Stimulated activated CD4-positive, alpha-beta T cell treated with anti-CD3 and anti-CD28 coated beads, Interleukin-2, amount 100 ng/mL, for 48 hours (primary cell): ENCODE measurements at places on chromosomes 7 and 10.

GRCh38 chr7:140877249-140877524 lies 47.5 kb downstream of the BRAF start:
- no peak for DNase-seq

- DNase-seq, result no peak
Measured at GRCh38 chr7:46859963-46860475, 721.9 kb downstream of the TNS3 start.

DNA sequence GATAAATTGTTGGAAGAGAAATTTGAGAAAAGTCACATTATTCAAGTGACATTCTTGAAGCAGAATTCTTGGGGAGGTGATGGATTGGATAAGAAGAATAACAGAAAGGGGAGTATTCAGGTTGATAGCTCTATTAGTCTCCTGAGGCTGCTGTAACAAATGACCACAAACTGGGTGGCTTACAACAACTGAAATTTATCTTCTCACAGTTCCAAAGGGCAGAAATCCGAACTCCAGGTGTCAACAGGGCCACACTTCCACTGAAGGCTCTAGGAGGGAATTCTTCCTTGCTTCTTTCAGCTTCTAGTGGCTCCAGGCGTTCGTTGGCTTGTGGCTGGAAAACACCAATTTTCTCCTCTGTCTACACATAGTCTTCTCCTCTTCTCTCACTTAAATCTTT lies 99.8 kb downstream of the TES start:
- no peak for DNase-seq

- DNase-seq, result no peak
Measured at GRCh38 chr7:110960811-110961210, 130.1 kb upstream of the LRRN3 start.

DNA sequence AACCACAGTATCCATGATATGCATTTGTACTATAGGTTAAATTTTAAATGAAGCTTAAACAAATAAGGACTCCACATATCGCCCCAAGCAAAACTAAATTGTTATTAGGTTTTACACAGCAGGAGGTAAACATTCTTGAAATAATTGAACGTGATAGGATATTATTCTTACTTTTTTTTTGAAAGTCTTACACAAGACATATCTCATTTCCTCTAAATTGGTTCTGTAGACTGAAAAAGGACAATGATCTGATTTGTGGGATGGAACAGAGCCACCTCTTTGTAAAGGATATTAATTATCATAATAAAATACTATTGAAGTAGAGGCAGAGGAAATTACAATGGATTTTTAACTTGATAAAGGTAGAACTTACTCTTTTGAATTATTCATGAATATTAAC lies 155.1 kb upstream of the SEMA3D start:
- no peak for DNase-seq

GRCh38 chr10:104333728-104334373 lies 4.4 kb downstream of the ITPRIP start:
- no peak for DNase-seq

- peak; percentile 59 for DNase-seq
Measured at GRCh38 chr7:138981332-138982203, at the start of gene KIAA1549. KIAA1549 (minus strand) TSS chr7:138981389; CDS start chr7:138981269, 120 bp downstream.

DNA sequence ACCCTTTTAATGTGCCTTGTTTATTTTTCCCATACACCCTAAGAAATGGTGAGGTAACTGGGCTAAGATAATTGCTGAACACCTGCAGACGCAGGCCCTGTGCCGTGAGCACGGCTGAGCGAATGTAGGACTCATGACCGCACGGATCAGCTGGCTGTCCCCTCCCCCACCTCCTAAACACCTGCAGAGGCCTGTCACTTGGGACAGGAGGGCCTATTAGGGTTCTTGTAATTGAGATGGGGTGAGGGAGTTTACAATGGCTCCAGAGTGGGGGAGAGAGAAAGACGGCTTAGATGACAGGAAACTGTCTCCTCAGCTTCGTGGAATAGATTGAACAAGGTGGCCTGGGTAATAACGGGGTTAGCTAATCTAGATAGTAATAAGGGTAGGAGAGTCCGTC lies 291.7 kb upstream of the HABP2 start:
- DNase-seq, result no peak

DNA sequence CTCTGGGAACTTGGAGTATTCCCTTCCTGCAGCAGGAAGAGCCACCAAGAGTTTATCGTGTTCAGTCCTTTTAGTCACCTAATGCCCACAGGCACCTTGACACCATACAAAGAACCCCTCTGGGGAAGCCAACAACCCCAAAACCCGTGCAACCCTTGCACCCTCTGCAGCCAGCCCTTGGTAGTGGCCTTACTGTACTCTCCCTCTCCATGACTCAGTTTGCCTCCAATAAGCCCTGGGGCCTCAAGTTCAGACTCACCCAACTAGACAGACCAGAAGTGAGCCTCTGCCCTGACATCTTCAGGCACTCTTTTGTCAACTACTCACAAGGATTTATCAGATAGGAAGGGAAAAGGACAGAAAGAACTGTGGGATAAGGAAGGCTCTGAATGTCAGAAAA lies 30.9 kb downstream of the KCNMA1 start:
- DNase-seq, result no peak

- no peak for DNase-seq
Measured at GRCh38 chr7:30142710-30143109, 7.9 kb downstream of the MTURN start.

DNA sequence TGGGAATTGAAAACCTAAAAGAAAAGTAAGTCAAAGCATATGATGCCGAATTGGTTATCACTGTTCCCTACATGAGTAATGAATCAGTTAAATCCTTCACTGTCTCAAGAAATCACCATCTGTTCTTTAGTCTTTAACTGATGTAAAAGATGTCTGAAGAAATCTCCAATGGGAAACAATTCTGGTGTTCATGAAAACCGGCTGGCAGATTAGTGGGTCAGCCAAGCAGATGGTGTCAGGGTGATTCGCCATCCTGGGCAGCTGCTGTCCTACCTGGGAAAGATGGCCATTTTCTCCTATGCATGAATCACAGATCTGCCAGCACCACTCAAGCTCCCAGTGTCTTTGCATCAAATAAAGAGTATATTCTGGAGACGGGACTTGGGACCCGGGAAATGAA lies 925.2 kb upstream of the GHITM start:
- DNase-seq, result no peak

DNA sequence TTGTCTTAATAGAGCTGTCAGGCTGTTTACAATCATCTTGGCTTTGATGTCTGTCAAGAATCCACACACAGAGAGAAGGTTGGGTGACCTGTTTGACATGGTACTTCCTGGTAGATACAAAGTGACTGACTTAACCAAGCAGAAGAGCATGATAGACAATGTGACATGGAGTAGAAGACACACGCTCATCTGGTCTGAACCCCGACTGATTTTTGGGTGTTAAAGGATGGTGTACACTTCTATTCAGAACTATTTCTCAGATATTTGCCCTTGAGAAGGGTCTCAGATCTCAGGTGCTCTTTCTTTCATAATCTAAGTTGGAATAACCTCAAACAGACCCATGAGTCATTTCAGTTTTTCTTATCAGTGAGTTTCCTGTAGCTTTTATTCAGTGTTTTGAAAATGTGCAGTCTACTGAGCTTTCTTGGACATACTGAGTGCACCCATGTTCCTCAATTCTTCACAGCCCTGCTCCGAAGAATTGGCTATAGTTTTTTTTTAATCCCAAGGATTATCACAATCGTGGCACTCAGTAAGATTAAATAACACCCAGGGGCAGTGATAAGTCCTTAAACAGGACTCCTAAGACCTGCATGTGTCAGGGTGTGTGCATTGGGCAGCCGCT lies 46.4 kb upstream of the NXPH1 start:
- DNase-seq, result no peak

DNA sequence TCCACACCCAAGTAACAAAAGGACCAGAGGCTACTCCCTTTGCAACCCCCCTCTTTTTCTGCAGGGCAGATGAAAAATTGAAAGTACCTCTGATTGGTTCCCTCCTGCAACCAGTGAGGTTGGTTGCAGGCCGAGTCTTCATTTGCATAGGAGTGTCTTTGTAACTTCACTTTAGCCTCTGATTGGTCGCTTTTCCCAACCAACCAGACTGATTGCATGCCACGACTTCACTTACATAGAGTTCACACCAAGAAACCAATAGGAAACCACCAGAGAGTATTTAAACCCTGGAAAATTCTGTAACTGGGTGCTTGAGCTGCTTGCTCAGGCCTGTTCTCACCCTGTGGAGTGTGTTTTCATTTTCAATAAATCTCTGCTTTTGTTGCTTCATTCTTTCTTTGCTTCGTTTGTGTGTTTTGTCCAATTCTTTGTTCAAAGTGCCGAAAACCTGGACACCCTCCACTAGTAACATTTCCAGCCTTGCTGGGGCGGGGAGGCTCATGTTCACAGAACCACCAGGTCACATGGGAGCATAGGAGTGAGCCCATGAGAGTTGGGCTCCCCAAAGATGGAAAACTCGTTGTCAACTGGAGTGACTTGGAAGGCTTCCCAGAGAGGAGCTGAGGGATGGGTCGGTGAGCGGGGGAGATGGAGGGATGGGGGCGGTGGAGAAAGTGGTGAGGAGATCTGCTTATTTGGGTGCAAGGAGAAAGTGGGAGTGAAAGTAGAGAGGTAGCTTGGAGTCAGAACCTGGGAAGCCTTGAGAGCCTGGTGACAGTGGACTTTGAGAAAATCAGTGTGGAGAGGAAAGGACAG lies 223.6 kb downstream of the GFRA1 start:
- no peak for DNase-seq

DNA sequence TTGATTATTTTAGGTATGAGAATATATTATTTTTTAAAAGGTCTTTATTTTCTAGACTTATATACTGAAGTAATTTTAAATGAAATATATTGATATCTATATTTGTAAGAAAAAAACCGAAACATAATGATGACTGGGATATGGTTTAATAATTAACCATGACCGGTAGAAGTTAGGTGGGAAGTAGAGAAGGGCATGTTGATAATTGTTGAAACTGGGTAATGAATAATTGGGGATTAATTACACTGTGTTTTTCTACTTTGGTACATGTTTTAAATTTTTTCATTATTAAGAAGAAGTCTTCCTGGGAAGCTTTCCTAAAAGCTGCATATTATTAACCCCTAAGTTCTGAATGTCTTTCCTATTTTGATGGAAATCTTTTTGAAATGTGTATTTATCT lies 16.3 kb downstream of the TSPAN12 start:
- DNase-seq, result no peak

GRCh38 chr10:27252267-27253000 lies 11.8 kb upstream of the ACBD5 start:
- DNase-seq, result peak; percentile 81
